ENCODE measurements at places on chromosomes 2 and 18.

GRCh38 chr18:55054021-55054990 is 95.0 kb upstream of the CCDC68 start:
- H3K4me3 ChIP-seq, result no peak overlapping the region
- no peaks in the 10 kb centered on the region for H3K27me3 ChIP-seq
- no peak overlapping the region for H3K27ac ChIP-seq

GRCh38 chr2:115199966-115200365 is 757.5 kb downstream of the DPP10 start:
- H3K27me3 ChIP-seq, result no peaks in the 10 kb centered on the region
- H3K4me1 ChIP-seq, result no peaks in the 10 kb centered on the region
- no peak for DNase-seq
- no peak overlapping the region for H3K4me3 ChIP-seq
- H3K36me3 ChIP-seq, result no peaks in the 10 kb centered on the region

GRCh38 chr2:166419616-166419934 is 43.8 kb upstream of the SCN9A start:
- H3K4me3 ChIP-seq, result no peak overlapping the region
- H3K27me3 ChIP-seq, result no peaks in the 10 kb centered on the region
- no peaks in the 10 kb centered on the region for H3K36me3 ChIP-seq
- no peak overlapping the region for H3K27ac ChIP-seq

- no peaks in the 10 kb centered on the region for H3K36me3 ChIP-seq
- no peaks in the 10 kb centered on the region for H3K4me1 ChIP-seq
- no peak for DNase-seq
- H3K27ac ChIP-seq, result no peak overlapping the region
- no peak overlapping the region for H3K4me3 ChIP-seq
- H3K27me3 ChIP-seq, result no peaks in the 10 kb centered on the region
Measured at GRCh38 chr2:184452907-184453306, 145.4 kb upstream of the ZNF804A start.

- H3K4me3 ChIP-seq, result no peak overlapping the region
- H3K27me3 ChIP-seq, result peaks cover 4% of the 10 kb centered on the region
- no peak overlapping the region for H3K27ac ChIP-seq
Measured at GRCh38 chr2:161004379-161004778, 155.8 kb upstream of the TANK start.

- no peak overlapping the region for H3K4me3 ChIP-seq
- no peaks in the 10 kb centered on the region for H3K36me3 ChIP-seq
Measured at GRCh38 chr2:226983895-226984749, 148.3 kb downstream of the RHBDD1 start.

DNA sequence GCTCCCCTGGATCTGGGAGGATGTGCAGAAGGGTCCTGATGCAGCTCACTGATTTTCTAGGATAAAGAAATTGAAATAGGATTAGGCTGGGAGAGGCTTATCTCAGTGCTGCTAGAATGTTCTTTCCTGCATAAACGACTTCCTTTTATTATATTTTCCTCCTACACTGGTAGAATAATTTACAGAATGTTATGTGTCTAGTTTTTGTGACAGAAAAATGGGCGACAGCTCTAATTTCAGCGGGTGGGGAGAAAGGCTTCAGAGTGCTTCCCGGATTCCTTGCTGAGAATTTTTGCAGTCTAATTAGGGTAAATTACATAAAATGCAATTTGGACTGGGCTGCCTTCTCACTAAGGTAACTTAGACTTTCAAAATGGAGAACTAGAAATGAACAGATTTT is 66.2 kb downstream of the SKA1 start:
- no peak for DNase-seq
- no peaks in the 10 kb centered on the region for H3K36me3 ChIP-seq
- H3K4me3 ChIP-seq, result no peak overlapping the region
- H3K27ac ChIP-seq, result no peak overlapping the region
- H3K27me3 ChIP-seq, result no peaks in the 10 kb centered on the region
- no peaks in the 10 kb centered on the region for H3K4me1 ChIP-seq

GRCh38 chr2:19124135-19124534 is 234.3 kb downstream of the OSR1 start:
- no peaks in the 10 kb centered on the region for H3K27me3 ChIP-seq
- H3K27ac ChIP-seq, result no peak overlapping the region
- H3K36me3 ChIP-seq, result no peaks in the 10 kb centered on the region

- H3K27me3 ChIP-seq, result no peaks in the 10 kb centered on the region
- H3K4me1 ChIP-seq, result no peaks in the 10 kb centered on the region
- DNase-seq, result no peak
- no peak overlapping the region for H3K27ac ChIP-seq
- H3K36me3 ChIP-seq, result no peaks in the 10 kb centered on the region
Measured at GRCh38 chr2:6826081-6826913, 39.4 kb downstream of the CMPK2 start.

DNA sequence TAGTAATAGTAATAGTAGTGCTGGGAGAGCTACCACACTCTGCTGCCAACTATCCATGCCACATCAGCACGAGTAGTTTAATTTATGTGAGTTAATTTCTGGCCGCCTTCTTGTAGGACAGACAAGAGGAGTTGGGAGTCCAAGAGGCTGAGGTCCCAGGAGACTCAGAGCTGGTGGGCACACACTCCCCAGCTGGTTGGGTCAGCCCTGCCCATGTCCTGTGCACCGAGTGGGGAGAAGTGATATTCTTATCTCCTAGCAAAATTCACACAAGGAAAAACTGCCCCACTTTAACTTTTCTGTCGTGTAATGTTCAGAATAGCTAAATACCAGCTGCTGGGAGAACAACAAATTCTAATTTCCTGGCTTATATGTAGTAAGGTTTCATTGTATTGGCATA is 15.2 kb upstream of the MAP4K4 start:
- no peaks in the 10 kb centered on the region for H3K4me1 ChIP-seq
- DNase-seq, result no peak
- no peak overlapping the region for H3K27ac ChIP-seq
- no peaks in the 10 kb centered on the region for H3K36me3 ChIP-seq
- H3K27me3 ChIP-seq, result no peaks in the 10 kb centered on the region

DNA sequence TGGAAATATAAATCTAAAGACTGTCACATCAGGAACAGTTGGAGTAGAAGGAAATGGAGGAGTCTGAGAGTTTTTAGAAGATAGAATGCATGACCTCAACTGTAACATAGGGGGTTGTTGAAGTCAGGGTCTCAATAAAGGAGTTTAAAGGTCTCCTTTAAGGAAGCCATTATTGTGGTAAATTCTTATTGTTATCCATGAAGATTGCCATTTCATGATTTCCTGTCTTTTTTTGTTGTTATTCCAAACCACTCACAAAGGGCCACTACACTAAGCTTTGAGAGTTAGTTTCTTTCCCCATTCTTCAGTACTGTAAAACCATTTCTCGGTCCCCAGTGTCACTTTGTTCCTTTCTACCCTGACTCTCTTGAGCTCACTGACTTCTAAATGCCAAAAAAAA is 134.0 kb downstream of the DTNA start:
- peaks cover 9% of the 10 kb centered on the region for H3K36me3 ChIP-seq
- H3K4me3 ChIP-seq, result no peak overlapping the region
- DNase-seq, result no peak
- H3K27me3 ChIP-seq, result no peaks in the 10 kb centered on the region

- no peaks in the 10 kb centered on the region for H3K36me3 ChIP-seq
- no peak for DNase-seq
- H3K27me3 ChIP-seq, result no peaks in the 10 kb centered on the region
- H3K4me1 ChIP-seq, result no peaks in the 10 kb centered on the region
Measured at GRCh38 chr2:122927197-122927596, 1097.9 kb upstream of the CNTNAP5 start.

- no peaks in the 10 kb centered on the region for H3K27me3 ChIP-seq
- no peak for DNase-seq
- H3K36me3 ChIP-seq, result peaks cover 22% of the 10 kb centered on the region
- H3K27ac ChIP-seq, result no peak overlapping the region
- H3K4me1 ChIP-seq, result peaks cover 5% of the 10 kb centered on the region
- H3K4me3 ChIP-seq, result no peak overlapping the region
Measured at GRCh38 chr2:69945941-69946340, 15.5 kb downstream of the ASPRV1 start.

DNA sequence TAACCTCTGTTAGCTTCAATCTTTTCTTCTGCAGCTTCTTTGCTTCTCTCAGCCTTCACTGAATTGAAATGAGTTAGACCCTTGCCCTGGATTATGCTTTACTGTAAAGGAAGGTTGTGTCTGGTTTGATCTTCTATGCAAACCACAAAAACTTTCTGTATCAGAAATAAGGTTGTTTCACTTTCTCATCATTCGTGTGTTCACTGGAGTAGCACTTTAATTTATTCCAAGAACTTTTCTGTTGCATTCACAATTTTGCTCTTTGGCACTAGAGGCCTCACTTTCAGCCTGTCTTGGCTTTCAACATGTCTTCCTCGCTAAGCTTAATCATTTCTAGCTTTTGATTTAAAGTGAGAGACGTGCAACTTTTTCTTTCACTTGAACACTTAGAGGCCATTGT is 365.3 kb downstream of the TDRD15 start:
- DNase-seq, result no peak
- H3K27ac ChIP-seq, result no peak overlapping the region
- no peaks in the 10 kb centered on the region for H3K36me3 ChIP-seq
- H3K4me3 ChIP-seq, result no peak overlapping the region
- H3K27me3 ChIP-seq, result no peaks in the 10 kb centered on the region
- no peaks in the 10 kb centered on the region for H3K4me1 ChIP-seq

DNA sequence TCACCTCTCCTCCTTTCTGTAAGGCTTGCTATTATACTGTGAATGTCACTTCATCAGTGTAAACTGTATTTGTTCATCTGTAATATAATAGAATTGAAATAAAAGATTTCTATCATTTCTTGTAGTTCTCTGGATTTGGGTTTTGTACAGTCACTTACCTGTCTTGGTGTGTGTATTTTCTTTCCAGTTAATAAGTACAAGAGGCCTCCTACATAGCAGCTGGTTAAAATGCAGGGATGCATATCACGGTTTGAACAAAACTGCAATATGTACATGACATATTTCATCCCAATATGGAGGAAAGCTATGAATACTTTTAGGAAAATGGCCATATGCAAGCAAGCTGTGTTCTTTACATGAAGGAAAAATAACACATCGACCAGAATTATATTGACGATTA is 5.4 kb upstream of the STAT1 start:
- peak overlapping the region; percentile 90 for H3K27ac ChIP-seq
- no peaks in the 10 kb centered on the region for H3K4me1 ChIP-seq
- H3K36me3 ChIP-seq, result no peaks in the 10 kb centered on the region

DNA sequence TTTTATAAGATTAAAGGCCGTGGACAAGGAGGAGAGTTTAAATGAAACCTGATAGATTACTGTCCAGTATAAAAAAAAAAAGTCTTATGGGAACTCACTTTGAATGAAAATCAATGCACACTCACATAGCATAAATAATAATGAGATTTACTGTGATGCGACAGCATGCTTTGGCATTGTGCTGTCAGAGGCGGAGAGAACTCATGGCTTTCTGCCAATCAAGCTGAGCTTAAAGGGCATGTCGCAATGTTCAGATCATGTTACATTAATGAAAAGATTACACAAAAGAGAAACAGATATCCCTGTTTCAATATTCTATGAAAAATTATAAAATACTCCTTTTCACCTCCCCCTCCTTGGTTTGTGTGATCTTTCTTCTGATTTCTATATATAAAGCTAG is 310.8 kb downstream of the ERBB4 start:
- no peak overlapping the region for H3K27ac ChIP-seq
- H3K4me3 ChIP-seq, result no peak overlapping the region
- no peaks in the 10 kb centered on the region for H3K27me3 ChIP-seq
- peak; percentile 43 for DNase-seq
- no peaks in the 10 kb centered on the region for H3K4me1 ChIP-seq
- no peaks in the 10 kb centered on the region for H3K36me3 ChIP-seq

- no peak for DNase-seq
- H3K27me3 ChIP-seq, result no peaks in the 10 kb centered on the region
Measured at GRCh38 chr2:127326289-127326945, 32.5 kb upstream of the ERCC3 start.

GRCh38 chr2:234829074-234829455 is 122.8 kb upstream of the SH3BP4 start:
- H3K27ac ChIP-seq, result no peak overlapping the region
- no peaks in the 10 kb centered on the region for H3K27me3 ChIP-seq
- no peak overlapping the region for H3K4me3 ChIP-seq
- peaks cover 2% of the 10 kb centered on the region for H3K4me1 ChIP-seq

GRCh38 chr2:31238126-31238905 is 4.4 kb downstream of the EHD3 start:
- H3K27ac ChIP-seq, result peak overlapping the region; percentile 94
- no peak for DNase-seq
- H3K27me3 ChIP-seq, result no peaks in the 10 kb centered on the region

DNA sequence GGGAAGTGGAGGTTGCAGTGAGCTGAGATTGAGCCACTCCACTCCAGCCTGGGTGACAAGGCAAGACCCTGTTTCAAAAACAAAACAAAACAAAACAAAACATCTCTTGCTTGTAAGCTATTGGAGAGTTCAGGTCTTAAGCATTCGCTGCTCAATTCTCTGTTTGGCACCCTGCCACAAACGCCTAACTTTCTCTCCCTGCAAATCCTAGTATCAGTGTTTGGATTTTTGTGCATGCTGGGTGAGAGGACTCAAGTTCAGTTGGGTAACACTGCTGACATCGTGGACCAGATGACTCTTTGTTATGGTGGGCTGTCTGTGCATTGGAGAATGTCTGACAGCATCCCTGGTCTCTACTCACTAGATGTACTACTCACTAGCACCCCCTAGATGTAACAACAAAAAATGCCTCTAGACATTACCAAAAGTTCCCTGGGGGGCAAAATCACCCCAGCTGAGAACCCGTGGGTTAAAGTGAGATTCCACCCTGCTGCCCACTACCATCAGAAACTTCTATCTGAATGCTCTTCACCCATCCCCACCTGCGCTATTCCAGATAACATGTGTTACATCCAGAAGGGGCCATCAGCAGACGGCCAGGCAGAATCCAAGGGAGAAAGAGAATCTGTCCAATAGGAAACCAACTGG is 50.9 kb downstream of the CACNB4 start:
- no peak for DNase-seq
- H3K36me3 ChIP-seq, result no peaks in the 10 kb centered on the region
- no peaks in the 10 kb centered on the region for H3K27me3 ChIP-seq
- no peak overlapping the region for H3K4me3 ChIP-seq

DNA sequence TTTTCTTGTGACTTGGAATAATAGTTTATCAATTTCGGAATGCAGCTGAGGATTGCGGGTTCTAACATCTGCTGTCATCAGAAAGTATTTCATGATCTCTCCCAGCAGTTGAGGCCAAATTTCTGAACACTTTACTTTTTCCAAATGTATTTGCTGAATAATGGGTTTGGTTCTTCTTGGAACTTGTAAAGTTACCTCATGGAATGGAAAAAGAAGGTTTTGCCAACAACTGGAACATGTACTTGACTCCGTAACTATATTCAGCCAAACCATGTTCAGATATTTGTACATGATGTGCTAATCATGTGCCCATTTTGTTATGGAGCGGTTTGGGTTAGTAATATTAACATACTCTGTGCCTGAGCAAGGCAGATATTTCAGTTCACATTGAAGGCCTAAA is 119.6 kb downstream of the LCLAT1 start:
- no peak for DNase-seq
- H3K4me3 ChIP-seq, result peak overlapping the region; percentile 3
- H3K27ac ChIP-seq, result peak overlapping the region; percentile 81
- no peaks in the 10 kb centered on the region for H3K36me3 ChIP-seq
- H3K27me3 ChIP-seq, result no peaks in the 10 kb centered on the region
- peaks cover 29% of the 10 kb centered on the region for H3K4me1 ChIP-seq

- no peak for DNase-seq
- H3K27ac ChIP-seq, result no peak overlapping the region
- H3K4me3 ChIP-seq, result no peak overlapping the region
- no peaks in the 10 kb centered on the region for H3K36me3 ChIP-seq
Measured at GRCh38 chr18:30106356-30106755, 936.2 kb downstream of the DSC3 start.

GRCh38 chr2:33014268-33014667 is 67.5 kb downstream of the LTBP1 start:
- DNase-seq, result no peak
- H3K27ac ChIP-seq, result no peak overlapping the region
- no peak overlapping the region for H3K4me3 ChIP-seq
- H3K4me1 ChIP-seq, result no peaks in the 10 kb centered on the region
- no peaks in the 10 kb centered on the region for H3K27me3 ChIP-seq

Measured in tibial artery (tissue), 4 donors.